ENCODE measurements at places on chromosomes 6 and 20.

DNA sequence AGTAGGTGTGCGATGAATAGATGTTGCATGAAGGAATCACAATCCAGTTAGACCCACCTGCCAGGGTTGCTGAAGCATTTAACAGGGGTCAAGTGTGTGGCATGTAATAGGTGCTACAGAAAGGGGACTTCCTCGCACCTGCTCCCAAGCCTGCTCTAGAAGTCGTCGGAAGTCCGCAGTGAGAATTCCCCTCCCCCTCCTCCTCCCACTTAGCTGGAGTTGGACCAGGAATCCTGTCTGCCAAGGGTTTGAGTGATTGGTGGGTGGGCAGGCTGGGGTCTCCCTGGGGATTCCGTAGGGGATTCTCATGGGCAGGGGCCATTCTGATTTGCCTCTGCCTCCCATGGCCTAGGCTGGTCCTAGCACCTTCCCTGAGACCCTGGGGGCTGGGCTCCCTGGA lies 10.3 kb downstream of the SCRT2 start:
- no peak for DNase-seq

GRCh38 chr6:49839162-49839561 lies 27.2 kb downstream of the CRISP1 start:
- no peak for DNase-seq

DNA sequence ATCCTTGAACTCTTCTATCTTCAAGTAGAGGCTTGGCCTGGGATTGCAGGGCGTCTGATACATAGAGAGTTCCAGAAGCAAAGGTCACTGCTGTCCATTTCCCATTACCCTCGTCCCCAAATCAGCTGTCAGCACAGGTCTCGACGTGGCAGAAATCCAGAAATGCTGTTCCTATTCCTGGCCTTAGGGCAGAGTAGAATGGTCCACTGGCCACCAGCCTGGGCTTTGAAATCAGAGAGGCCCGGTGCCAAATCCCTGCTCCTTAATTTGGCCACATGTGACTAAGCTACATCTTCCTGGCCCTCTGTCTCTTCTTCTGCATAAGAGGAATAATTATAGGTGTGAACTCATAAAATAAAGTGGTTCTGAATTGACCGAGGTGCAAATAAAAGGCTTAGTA lies 40.9 kb upstream of the FAM83D start:
- DNase-seq: no peak

DNA sequence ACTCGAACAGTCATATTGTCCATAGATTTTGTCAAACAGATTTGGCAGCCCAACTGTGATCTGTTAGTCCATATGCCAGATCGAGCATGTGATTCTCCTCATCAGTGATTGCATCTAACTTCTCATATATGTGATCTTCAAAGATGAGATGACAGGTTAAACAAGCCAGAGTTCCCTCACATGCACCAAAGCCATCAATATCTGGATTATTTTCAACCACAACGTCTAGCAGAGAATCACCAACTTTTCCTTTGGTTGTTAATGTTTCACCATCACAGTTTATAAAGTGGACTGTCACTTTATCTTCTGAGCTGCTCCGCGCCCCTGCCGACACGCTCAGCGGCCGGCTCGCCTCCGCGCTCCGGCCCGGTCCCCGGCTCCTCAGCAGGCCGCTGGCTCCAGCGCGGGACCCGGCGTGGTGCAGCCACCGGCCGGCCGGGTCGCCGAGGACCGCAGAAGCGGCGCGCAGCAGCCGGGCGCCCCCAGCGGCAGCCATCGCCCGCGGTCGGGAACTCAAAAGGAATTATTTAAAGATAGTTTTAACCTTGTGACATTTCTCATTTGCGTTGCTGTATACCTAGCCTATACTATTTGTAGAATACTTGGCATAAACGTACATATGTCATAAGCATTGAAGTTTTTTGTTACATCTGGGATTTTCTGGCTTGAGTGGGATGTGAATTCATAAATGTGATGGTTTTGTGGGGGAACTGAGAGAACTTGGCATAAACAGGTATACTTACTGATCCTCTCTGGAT lies 40.1 kb upstream of the DYNLRB1 start:
- no peak for DNase-seq

GRCh38 chr6:15421945-15422733 lies 176.3 kb downstream of the JARID2 start:
- no peak for DNase-seq

DNA sequence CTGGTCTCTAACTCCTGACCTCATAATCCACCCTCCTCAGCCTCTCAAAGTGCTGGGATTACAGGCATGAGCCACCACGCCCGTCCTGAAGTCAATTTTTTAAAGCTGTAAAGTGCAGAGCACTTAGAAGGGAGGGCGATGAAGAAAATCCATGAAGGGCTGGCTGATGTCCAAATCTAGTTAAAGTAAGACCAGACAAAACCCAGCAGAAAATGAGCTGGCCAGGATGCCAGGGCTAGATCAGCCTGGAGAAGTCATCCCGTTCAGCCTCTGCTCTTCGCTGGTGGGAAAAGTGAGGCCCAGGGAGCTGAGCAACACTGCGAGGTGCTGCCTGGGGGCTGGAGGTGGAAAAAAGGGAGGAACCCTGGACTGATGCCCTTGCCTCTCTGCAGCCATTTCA lies 3.1 kb downstream of the BPIFB4 start:
- no peak for DNase-seq

GRCh38 chr20:31496761-31497295 lies 17.4 kb upstream of the HM13 start:
- DNase-seq: no peak

DNA sequence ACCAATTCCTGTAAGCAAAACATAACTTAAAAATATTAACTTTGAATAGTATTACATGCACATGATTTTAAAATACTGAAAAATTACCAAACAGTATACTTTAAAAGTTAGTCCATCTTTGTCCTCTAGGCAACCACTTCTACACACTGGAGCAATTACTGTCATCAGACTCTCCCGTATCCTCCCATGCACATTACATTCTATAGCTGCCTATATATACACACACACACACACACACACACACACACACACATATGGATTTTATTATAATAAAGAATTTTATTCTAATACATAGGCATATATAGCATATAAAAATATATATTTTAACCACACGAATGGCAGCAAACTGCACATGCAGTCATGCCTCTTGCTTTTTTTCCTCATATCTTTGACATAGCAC lies 8.2 kb downstream of the REV3L start:
- no peak for DNase-seq

GRCh38 chr6:115487331-115487730 lies 573.4 kb downstream of the FRK start:
- no peak for DNase-seq

DNA sequence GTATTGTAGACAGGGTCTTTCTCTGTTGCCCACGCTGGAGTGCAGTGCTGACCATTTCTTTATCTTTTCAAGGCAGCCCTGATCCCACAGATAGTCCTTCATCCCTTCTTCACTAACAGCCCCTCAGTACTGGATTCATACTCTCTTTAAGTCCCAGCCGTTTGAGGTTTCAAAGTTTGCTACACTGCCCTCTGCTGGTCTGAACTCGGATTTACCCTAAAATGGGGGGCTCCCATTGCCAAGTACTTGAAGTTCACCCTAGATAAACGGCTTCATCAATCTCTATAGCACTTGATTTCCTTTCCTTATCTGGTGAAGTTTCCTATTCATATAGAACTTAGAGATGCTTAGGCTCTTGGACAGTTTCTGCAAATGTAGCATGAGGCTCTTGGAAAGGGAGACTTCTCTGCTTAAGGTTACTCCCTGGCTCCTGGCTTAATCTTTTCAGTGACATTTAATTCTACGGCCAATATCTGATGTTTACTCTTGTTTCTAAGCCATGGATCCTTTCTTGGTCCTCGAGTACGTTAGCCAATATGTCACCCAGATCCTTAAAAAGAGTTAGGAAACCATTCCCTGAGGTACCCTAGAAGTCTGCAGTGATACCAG lies 21.4 kb upstream of the PREP start:
- no peak for DNase-seq

GRCh38 chr6:130765181-130765727 lies 62.0 kb upstream of the SMLR1 start:
- no peak for DNase-seq

DNA sequence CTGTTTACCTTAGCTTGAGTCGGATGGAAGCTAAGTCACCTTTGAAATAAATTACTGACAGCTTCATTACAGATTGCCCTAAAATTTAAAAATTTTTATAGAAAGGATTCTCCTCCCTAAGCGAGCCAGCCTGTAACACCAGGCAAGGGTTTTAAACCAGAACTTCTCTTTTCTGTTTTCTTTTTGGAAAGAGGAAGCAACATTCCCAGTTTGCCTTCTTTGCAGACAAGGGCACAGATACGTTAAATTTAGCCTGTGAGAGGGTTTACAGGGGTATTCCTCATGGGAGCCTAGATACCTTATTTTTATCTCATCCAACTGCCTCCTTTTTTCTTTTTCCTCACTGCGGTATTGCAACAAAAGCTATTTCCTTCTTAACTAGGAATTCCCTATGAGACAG lies 45.0 kb downstream of the GNAS start:
- DNase-seq: no peak
